ENCODE measurements at places on chromosomes 3 and 15.

GRCh38 chr15:60729850-60730458, 251.0 kb upstream of the ICE2 start:
- peak; percentile 13 for DNase-seq

DNA sequence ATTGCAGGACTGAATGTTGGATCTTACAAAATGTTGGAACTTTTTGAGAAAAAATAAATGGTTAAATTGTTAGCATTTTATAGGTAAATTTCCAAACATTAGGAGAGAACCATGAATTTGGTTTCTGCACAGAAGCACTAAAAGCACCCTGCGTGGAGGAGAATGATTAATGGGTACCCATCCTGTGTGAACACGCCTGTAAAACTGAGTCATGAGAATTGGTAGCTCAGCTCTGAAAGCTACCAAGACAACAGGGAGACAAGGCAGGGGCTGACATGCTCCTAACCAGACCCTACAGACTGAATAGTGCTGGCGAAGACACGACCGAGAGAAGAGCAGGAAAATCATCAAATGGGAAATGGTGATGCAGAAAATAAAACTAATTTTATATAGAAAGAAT, 32.4 kb upstream of the MTMR10 start:
- DNase-seq, result no peak

- DNase-seq, result no peak
Measured at GRCh38 chr15:70823196-70823595, 30.8 kb downstream of the LARP6 start.

- no peak for DNase-seq
Measured at GRCh38 chr15:98347001-98347400, 301.3 kb upstream of the IGF1R start.

- DNase-seq, result no peak
Measured at GRCh38 chr15:75167588-75168350, 33.9 kb upstream of the C15orf39 start.

GRCh38 chr3:115835946-115836345, 212.6 kb downstream of the GAP43 start:
- no peak for DNase-seq

GRCh38 chr3:18745472-18745871, 320.3 kb upstream of the SATB1 start:
- no peak for DNase-seq

GRCh38 chr15:58484791-58485600, 53.2 kb downstream of the LIPC start:
- peak; percentile 24 for DNase-seq

DNA sequence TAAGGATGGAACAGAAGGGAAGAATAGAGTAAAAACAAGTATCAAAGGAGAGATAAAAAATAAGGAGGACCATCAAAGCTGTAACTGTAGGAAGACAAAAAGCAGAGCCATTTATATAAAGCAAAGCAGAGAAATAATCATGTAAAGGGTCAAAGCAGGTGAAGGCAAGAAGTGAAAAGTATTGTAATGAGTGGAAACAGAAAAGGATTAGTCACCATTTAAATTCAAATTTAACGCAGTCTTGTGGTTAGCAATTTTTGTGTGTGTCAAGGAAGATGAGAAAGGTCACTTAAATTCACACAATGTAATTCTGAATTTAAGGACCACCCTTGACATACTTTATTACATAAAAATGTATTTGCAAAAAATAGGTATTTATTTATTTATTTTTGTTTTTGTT, 567.8 kb downstream of the ROBO1 start:
- no peak for DNase-seq

Measured in stimulated activated CD8-positive, alpha-beta memory T cell treated with anti-CD3 and anti-CD28 coated beads, Interleukin-7, amount 100 ng/mL, for 4 hours (primary cell).